Activated naive CD8-positive, alpha-beta T cell treated with anti-CD3 and anti-CD28 coated beads for 36 hours (primary cell): ENCODE measurements at places on chromosomes 2 and 18. TPM values are rescaled to one million over a fixed set of nuclear protein-coding genes. Genes with fewer than 3 reads are reported as not detected.
A peak's percentile ranks its signal among the peaks of the same experiment; 100 is the strongest.

The PROKR1 gene
- total RNA-seq, result 0.60 TPM

The CCT7 gene
- total RNA-seq, result 732 TPM

The MPP4 gene
- not detected for total RNA-seq

The SERPINB13 gene
- not detected for total RNA-seq

The PKP4 gene
- 38.2 TPM for total RNA-seq

The CAPN13 gene
- not detected for total RNA-seq

The SKA1 gene
- total RNA-seq, result 37.5 TPM

The ZNF397 gene
- total RNA-seq, result 13.2 TPM

The GRHL1 gene
- 0.49 TPM for total RNA-seq

The ANKRD29 gene
- not detected for total RNA-seq

The G6PC2 gene
- not detected for total RNA-seq

DNA sequence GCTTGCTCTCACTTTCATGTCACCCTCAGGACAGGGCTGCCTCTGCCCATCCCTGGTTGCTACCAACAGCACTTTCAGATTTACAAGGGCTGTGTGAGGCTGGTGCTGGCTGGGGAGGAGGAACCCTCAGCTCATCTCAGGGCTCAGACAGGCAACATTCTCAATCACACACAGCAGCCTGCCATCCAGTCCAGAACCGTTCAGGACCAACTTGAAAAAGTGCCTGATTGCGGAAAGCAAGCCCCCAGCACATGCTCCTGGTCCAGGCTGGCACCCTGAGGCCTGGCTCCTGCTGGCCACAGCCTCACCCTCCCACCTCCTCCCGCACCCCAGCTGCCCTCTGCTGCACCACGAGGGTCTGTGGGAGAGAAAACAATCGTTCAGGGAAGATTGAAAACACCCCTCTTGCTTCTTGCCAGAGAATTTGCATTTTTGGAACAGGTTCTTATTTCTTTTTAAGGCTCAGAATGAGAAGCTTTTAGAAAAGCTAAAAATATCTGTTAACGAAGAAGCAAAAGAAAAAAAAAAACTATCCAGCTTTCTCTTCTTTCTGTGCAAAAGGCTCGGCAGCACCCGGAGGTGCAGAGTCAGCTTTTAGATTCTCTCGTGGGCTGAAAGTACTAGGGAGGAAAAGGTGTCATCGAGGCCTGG lies 403.8 kb upstream of the ID2 start:
- DNase-seq, result no peak

GRCh38 chr2:159936471-159936870 lies 125.9 kb downstream of the PLA2R1 start:
- DNase-seq, result no peak

- DNase-seq, result no peak
These were observed 25.9 kb downstream of the AFTPH start for GRCh38 chr2:64550042-64550441.

- no peak for DNase-seq
These were observed 64.7 kb downstream of the TEX51 start for GRCh38 chr2:126963390-126963789.

DNA sequence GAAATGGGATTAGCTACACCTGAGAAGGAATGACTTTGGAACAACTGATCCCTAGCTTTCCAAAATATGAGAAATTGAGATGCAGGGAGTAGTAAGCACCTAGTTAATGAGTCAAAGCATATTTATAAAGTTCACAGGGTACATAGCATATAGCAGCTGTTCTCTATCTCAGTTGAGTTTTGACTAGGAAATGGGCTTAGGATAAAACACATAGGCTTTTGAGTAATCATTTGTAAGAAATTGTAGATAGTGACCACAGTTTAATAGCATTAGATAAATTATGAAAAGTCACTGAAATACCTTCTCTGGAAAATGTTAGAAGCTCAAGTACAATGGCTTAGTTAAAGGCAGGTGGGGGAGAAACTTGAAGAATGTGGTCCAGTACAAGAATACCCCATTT lies 444.7 kb upstream of the TNP1 start:
- DNase-seq, result no peak

- DNase-seq, result no peak
These were observed 102.7 kb downstream of the MAP2 start for GRCh38 chr2:209526561-209526960.

- DNase-seq, result no peak
These were observed 6.9 kb downstream of the CCDC195 start for GRCh38 chr2:224709301-224709700.

GRCh38 chr2:216463148-216463547 lies 35.5 kb upstream of the RPL37A start:
- DNase-seq, result no peak

- no peak for DNase-seq
These were observed 7.8 kb downstream of the EHD3 start for GRCh38 chr2:31241625-31242270.

DNA sequence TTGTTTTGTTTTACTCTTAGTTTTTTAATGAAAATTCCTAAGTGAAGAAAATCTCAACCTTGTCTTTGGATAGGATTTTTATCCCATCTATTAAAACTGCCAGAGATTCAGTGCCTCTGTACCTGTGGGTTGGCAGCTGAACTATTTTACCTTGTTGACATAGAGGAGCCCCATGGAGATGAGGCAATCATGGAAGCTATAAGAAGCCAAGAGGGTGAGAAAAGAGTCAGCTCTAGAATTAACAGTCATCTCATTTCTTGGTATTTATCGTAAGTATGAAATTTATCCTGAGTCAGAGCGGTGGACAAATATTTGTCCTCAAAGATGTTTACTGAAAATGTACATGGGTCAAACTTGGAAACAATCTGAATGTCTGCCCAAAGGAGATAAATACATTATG lies 35.8 kb upstream of the PGAP1 start:
- DNase-seq, result no peak

DNA sequence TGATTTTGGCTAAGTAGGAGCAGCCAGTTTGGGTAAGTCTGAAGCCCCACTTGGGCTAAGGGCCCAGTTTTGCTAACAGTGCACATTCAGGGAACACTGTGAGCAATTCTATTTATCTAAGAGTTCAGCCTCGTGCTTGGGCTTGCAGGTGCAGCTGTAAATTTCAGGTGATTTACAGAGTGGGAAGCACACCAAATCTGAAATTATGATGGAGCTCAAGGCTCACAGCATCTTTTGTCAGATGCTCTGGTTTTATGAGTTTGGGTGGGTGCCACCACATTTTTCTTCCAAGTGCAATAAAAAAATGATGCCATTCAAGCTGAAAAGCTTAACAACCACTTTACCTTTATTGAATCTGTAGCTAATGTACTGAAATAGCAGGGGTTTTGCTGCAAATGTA lies 671.2 kb downstream of the LRRTM4 start:
- DNase-seq, result no peak

- no peak for DNase-seq
These were observed 125.8 kb downstream of the THSD7B start for GRCh38 chr2:136891100-136891499.

- DNase-seq, result no peak
These were observed 794.8 kb downstream of the SATB2 start for GRCh38 chr2:198662905-198663304.

GRCh38 chr2:133200684-133201421 lies 367.4 kb downstream of the NCKAP5 start:
- DNase-seq, result no peak

DNA sequence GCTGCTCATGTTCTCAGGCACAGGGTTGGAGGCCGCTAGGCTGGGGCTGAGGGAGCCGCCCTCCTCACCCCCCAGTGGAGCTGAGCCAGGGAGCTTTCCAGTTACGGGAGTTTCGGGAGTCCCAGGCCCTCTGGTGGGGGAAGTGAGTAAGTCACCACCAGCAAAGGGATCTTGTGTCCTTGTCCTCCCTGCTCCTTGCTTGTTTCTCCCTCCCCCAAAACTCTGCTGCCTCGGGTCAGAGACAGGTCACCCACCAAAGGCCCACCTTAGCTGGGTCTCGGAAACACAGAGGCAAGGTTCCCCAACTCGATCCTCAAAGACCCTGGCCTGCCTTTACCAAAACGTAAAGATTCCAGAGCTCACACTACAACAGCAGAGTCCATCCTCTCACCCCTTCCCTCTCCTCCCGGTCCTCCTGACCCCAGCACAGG lies 60.5 kb upstream of the POMC start:
- peak; percentile 42 for DNase-seq

- DNase-seq, result no peak
These were observed 17.5 kb upstream of the MGAT4A start for GRCh38 chr2:98748292-98749065.

- DNase-seq, result no peak
These were observed 47.7 kb downstream of the TANK start for GRCh38 chr2:161207941-161208340.

DNA sequence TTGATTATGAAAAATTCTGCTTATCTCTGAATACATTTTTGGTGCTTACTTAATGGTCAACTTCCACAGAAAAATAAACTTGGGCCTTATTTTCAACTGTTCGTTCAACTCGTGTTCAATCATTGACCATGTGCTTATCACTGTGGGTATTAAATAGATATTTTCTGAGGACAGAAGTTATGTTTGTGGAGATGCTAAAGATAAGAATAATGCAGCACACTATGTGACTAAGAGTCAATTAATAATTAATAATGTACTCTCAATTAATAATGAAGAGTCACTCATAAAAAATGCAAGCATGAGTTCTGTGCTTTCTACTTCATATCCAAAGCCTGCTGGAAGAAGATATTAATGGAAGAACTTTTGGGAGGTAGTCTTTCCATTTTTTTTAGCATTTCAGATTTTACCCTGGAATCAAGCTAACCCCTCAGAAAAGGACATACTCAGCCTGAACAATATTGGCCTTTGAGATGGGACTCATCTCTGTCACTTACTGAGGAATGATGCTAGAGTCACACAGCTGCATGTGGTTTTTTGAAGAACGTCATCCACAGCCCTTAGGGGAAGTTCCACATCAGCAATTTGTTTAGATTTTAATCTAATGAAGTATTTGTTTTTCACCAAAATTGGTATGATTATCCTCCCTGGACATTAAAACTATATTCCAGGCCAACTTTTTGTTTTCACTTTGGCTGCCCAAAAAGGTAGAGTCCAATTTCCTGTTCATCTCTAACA lies 191.9 kb upstream of the CRIM1 start:
- no peak for DNase-seq

- no peak for DNase-seq
These were observed 11.8 kb downstream of the GULP1 start for GRCh38 chr2:188303363-188304031.

DNA sequence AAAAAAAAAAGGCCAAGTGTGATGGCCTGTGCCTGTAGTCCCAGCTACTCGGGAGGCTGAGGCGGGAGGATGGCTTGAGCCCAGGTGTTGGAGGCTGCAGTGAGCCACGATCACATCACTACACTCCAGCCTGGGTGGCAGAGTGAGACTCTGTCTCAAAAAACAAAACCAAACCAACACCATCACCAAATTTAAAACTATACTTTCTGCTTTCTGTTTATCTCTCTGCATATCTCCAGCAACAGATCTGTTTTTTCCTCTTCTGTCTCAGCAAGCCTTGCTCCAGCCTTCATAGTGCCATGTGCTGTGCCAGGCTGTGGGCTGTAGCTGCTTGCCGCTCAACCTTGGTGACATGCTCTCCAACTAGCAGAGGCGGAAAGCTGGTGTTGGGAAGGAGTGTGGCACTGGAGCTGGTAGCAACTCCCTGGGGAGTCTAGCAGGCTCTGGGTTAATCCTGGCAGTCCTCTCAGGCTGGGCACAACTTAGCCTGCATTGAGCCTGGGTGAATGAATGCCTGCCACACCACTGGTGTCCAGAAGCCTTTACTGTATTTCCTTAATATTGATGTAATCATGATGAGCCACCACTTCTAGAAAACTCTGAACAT lies 204.1 kb downstream of the LDLRAD4 start:
- no peak for DNase-seq

DNA sequence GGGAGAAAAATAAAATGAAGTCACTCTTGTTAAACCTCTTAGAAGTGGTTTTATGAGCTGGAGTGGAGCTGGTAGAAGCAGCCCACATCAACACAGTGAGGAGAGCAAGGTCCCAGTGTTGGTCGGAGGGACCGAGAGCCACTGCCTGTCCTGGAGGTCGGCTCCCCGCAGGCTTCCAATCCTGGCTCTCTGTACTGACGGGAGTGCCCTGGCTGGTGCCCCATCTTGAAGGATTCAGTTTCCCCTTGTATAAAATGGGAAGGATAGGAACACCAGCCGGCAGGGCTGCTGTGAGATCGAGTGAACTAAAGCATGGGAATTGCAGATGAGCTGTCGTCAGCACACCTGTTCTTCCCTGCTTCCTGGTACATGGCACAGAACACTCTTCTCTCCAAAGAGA lies 104.3 kb upstream of the ID2 start:
- no peak for DNase-seq

DNA sequence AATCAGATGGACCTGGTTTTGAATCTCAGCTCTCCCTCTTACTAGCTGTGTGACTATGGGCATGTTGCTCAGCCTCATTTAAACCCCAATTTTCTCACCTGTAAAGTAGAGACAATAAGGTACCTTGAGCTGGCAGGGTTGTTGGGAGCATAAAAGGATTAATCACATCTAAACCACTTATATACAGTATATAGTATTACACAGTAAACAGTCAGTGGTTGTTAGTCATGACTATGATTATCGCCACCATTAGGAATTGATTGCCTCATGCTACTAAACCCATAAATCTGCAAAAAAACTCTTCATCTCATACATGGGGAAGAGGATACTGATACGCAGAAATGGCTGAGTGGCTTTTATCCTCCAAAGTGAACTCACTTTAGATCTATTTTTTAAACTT lies 65.8 kb downstream of the INO80D start:
- DNase-seq, result no peak

- DNase-seq, result no peak
These were observed 734.9 kb downstream of the EPHA4 start for GRCh38 chr2:220837226-220837625.

DNA sequence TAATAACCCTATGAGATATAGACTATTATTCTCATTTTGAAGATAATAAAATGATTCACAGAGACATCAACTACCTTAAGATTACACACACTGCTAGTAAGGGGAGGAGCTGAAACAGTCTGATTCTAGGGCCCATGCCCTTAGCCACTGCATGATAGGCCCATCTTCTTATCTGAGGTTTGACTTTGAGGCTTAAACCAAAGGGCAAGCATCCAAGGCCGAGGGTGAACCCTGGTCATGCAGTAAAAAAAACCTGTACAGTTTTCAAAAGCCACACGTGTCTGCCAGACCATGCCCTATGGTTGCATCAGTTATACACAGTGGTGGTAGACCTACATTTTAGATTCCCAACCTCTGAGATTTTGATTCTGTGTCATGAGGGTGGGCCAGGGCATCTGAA lies 44.8 kb downstream of the POLE4 start:
- DNase-seq, result no peak

- no peak for DNase-seq
These were observed 483.7 kb downstream of the PTPRM start for GRCh38 chr18:8050616-8051329.

- no peak for DNase-seq
These were observed 31.3 kb downstream of the SNED1 start for GRCh38 chr2:241029599-241030332.

GRCh38 chr18:25146512-25146910 lies 205.5 kb downstream of the ZNF521 start:
- DNase-seq, result no peak

GRCh38 chr18:6681331-6681875 lies 48.1 kb upstream of the ARHGAP28 start:
- DNase-seq, result no peak

GRCh38 chr2:192016265-192016664 lies 169.4 kb upstream of the CAVIN2 start:
- no peak for DNase-seq

GRCh38 chr2:201156640-201157039 lies 26.3 kb upstream of the CASP10 start:
- no peak for DNase-seq

- DNase-seq, result no peak
These were observed 457.3 kb downstream of the XIRP2 start for GRCh38 chr2:167345559-167345958.

GRCh38 chr2:84830095-84830494 lies 50.8 kb downstream of the TRABD2A start:
- no peak for DNase-seq
